ENCODE measurements at places on chromosomes 3 and 15. TPM values are rescaled to one million over a fixed set of nuclear protein-coding genes. Genes with fewer than 3 reads are reported as not detected.

Gene TMCO5A
- not detected for total RNA-seq

Gene CSNK1G1
- 20.4 TPM for total RNA-seq

Gene SCN11A
- total RNA-seq: 0.12 TPM

Gene ZNF860
- 0.81 TPM for total RNA-seq

Gene DLEC1
- 1.5 TPM for total RNA-seq

Gene SLMAP
- 114 TPM for total RNA-seq

Gene CXCR6
- total RNA-seq: 0.67 TPM

- DNase-seq: no peak
These were observed 15.3 kb upstream of the TMEM115 start for GRCh38 chr3:50374363-50375257.

GRCh38 chr3:127792541-127793292, 29.6 kb downstream of the MGLL start:
- DNase-seq: peak; percentile 55

DNA sequence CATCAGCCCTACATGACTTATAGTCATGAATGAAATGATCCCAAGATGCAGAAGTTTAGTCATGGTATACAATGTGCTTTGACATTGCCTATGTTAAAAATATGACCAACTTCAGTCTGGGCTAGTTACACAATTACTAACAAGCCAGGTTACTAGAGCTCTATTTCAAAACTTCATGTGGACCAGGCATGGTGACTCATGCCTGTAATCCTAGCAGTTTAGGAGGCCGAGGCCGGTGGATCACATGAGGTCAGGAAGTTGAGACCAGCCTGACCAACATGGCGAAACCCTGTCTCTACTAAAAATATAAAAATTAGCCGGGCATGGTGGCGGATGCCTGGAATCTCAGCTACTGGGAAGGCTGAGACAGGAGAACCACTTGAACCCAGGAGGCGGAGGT, 613.0 kb downstream of the CADM2 start:
- no peak for DNase-seq

- DNase-seq: no peak
These were observed 32.0 kb upstream of the GALNT15 start for GRCh38 chr3:16142350-16143025.

DNA sequence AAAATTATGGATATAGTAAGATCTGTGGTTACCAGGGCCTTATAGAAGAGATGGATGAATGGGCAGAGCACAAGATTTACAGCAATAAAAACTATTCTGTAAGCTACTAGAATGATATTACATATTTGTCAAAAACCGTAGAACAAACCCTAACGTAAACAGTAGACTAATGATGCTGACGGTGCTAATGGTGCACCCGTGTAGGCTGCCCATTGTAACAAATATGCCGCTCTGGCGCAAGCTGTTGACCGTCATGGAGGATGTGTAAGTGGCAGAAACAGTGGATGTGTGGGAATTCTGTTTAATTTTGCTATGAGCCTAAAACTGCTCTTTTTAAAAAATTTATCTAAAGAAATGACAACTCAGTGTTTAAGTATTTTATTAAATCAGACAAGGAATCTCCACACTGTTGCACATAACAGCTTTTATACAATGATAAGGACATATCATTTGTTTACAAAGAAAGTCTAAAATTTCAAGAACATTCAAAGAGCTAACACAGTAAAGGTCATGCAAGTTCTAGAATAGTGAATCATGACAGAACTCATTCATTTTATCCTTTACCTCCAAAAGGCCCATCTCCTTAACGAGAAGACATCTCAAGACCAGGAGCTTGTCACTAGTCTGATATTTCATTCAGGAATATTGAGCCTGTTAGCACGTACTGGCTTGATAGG, 32.8 kb downstream of the TFRC start:
- DNase-seq: no peak

GRCh38 chr3:31755926-31756658, 223.4 kb downstream of the STT3B start:
- DNase-seq: no peak

- no peak for DNase-seq
These were observed 123.5 kb downstream of the TMEM108 start for GRCh38 chr3:133161656-133162055.

- peak; percentile 53 for DNase-seq
These were observed 165.2 kb upstream of the UMPS start for GRCh38 chr3:124565013-124565412.

- DNase-seq: no peak
These were observed 17.4 kb upstream of the MINDY4B start for GRCh38 chr3:150922611-150923010.

GRCh38 chr3:156781310-156782230, 44.6 kb upstream of the LEKR1 start:
- DNase-seq: no peak

- no peak for DNase-seq
These were observed 1177.5 kb downstream of the NSUN3 start for GRCh38 chr3:95240395-95240794.

DNA sequence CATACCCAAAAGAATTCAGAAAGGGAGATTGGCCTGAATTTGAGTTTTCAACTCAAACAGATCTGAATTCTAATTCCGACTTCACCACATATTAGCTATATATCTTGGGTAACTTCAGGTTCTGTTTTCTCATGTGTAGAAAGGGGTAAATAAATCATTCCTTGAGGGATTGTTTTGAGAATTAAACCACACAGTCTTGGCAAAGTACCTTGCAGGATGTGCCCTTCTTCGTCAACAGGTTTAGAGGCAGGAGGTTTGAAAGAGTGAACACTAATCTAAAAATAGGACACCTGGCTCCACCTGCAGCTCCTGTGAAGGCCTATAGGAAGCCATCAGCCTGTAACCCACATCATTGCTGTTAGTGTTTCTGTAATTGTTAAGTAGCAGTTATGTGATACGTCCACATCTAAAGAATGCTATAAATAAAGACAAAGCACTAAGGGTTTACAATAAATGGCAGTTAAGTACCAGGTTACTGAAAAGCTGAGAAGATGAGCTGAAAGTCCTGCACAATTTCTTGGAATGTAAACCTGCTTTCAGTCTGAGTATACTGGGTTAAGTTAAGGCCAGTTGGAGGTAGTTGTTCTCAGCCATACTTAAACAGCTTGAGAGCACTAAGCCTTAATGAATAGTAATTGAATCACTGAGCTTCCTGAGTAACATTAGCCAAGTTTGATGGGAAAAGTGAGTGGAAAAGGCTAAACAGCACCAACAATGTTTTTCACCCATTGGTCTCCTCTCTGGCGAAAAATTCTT, 6.0 kb downstream of the CCDC80 start:
- no peak for DNase-seq

- DNase-seq: peak; percentile 29
These were observed at the start of gene SH2D7 for GRCh38 chr15:78092261-78093041. TSS of gene SH2D7 (plus strand) at chr15:78092561. CDS start at chr15:78092585, 24 bp downstream.

- DNase-seq: no peak
These were observed 29.9 kb upstream of the PDE8A start for GRCh38 chr15:84951736-84952135.

DNA sequence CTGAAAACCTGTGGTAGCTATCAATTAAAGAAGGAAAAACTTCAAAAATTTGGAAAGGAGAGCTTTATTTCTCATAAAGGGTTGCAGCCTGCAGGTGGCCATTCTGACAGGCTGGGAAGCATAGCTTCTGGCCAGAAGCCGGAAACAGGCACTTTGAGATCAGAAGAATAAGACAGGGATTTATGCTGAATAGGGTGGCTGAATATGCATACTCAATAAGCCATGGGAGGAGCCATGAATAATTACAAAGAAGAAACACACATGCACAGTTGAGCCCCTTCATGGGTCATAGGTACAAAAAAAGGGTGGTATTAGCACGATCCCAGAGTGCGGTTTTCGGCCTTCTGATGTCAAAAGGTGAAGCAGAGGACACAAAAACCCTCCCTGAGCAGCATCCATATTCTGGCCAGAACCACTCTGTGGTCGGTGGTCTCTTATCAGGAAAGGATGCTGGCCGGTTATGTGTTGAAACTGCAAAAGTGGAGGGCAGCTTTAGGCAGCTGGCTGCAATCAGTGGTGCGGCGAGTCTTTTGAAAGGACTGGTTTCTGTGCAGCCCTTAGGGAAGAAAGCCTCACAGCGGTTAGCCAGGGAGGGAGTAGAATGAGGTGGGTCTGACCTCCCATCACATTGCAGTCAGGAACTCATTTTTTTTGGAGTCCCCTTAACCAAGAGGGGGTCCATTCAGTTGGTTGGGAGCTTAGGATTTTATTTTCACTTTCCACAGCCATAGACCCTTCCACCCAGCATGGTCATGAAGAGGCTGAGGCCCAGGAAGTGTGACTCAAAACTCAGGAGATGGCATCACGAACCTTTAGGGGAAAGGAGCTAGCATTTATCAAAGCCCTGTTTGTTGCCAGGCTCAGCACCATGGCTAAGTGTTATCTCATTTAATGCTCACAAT, 34.7 kb upstream of the CCDC174 start:
- DNase-seq: no peak

GRCh38 chr3:184022323-184022722, 4.6 kb upstream of the ABCC5 start:
- DNase-seq: no peak

- DNase-seq: peak; percentile 39
These were observed at the start of gene CAMP for GRCh38 chr3:48222616-48223513. TSS of gene CAMP (plus strand) at chr3:48223495. CDS start at chr3:48223512, 17 bp downstream.

DNA sequence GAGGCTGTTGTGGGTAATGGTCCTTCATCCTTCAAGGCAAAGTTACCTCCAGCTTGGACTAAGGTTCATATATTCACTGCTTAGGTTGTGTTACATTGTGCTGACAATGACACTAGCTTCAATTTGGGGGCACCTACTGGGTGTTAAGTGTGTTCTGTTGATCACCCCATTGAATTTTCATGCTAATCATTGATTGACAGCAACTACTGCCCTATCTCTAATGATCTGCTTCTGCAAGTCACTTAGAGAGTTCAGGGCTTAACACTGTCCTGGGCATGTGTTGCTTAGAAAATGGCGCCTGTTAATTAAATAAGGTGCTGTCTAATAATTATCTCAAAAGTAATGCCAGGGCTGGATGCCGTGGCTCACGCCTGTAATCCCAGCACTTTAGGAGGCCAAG, 3.4 kb downstream of the FLNB start:
- DNase-seq: no peak

Measured in left colon (tissue), 2 donors.